ENCODE measurements at places on chromosomes 5 and 9. TPM values are rescaled to one million over a fixed set of nuclear protein-coding genes. Genes with fewer than 3 reads are reported as not detected.
A peak's percentile ranks its signal among the peaks of the same experiment; 100 is the strongest.

GRCh38 chr9:23849379-23850035, 23.5 kb upstream of the ELAVL2 start:
- no peak for DNase-seq

Gene ADAMTS19
- total RNA-seq: not detected

DNA sequence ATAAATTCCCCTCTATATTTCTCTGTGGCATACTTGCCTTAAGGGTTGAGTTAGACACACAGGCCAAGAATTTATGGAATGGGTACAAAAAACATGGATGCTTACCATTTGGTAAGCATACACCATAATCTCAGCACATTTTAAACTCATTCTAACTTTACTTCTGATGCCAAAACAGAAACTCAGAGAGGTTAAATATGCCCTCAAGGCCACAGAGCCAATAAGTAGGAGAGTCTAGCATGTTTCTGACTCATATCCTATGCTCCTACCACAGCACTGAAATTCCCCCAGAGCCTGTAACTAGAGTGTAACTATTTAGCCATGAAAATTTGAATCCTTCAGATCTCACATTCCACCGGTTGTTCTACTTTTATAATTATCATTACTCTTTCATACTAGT, 559.7 kb downstream of the ACTL7B start:
- DNase-seq: no peak

GRCh38 chr9:26955222-26955903, 849 bp upstream of the IFT74 start:
- no peak for DNase-seq

GRCh38 chr9:76203373-76203772, 190.9 kb downstream of the RFK start:
- no peak for DNase-seq

Gene TMOD1
- 4.2 TPM for total RNA-seq

Gene ANKRD55
- not detected for total RNA-seq

DNA sequence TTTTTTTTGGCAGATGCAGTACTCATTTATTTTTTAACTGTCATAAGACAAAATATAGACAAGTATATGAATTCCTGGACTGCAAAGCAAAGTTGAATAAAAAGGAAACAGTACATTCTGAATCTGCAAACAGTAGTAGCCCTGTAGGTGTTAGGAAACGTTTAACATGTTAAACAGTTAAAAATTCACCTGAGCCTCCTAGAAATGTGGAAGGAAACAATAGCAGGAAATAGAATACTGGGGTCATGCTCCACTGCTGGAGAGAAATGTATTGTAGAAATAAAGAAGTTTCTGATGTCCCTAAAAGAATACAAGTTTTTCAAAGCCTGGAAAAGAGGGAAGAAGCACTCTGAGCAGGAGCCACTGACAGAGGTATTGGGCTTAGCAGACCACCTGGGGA, 866.0 kb downstream of the PTPRD start:
- DNase-seq: no peak

Gene EPB41L4A
- total RNA-seq: 13.9 TPM

- DNase-seq: no peak
These were observed 3.3 kb downstream of the MCIDAS start for GRCh38 chr5:55223812-55224240.

GRCh38 chr9:81108821-81109220, 580.5 kb downstream of the TLE1 start:
- no peak for DNase-seq

GRCh38 chr5:170522211-170523141, 18.7 kb downstream of the KCNIP1 start:
- DNase-seq: no peak

Gene CTXN3
- total RNA-seq: not detected

GRCh38 chr5:108467563-108467962, 85.7 kb upstream of the FBXL17 start:
- no peak for DNase-seq

DNA sequence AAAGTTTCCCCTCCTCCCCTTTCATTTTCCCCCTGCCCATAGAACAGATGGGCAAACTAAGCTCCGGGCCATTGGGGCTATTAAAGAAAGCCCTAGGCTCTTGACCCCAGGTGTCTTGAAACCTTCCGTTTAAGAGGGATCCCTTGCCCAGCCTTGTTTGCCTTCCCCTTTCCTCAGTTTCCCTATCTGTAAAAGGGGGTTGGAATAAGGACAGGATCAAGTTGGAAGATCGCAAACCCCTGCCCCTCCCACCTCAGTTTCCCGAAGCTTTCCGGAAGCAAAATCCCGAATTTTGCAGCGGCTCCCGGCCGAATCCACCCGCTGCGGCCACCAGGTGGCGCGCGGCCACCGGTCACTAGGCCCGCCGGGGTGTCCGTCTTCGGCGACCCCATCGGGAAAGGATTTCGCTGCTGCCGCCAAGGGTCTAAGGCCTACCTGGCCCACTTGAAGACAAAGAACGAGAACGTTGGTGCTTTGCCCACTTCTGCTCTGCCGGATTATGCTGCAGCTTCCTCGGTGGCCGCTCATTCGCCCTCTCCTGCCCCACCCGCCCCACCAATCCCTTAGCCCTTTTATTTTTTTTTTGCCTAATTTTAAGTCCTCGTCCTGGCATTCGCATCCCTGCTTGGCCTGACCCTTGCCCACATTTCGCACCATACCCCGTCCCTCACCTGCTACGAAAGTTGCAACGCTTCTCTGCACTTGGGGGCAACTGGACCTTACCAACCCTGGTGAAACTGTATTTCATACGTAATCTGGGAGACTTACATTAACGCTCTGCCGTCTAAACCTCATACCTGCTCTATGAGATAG, 962 bp upstream of the NR6A1 start:
- DNase-seq: peak; percentile 73

GRCh38 chr9:2126331-2126803, 111.2 kb downstream of the SMARCA2 start:
- no peak for DNase-seq

Gene ANKRD33B
- 27.0 TPM for total RNA-seq

- no peak for DNase-seq
These were observed 23.9 kb downstream of the CLINT1 start for GRCh38 chr5:157835041-157835440.

Gene CDX1
- total RNA-seq: 0.76 TPM

Gene PCDHGB4
- total RNA-seq: 4.4 TPM
